Lower lobe of right lung (tissue), 2 donors: ENCODE measurements at places on chromosomes 5 and 9. TPM values are rescaled to one million over a fixed set of nuclear protein-coding genes. Genes with fewer than 3 reads are reported as not detected.

Gene LHFPL2
- 40.6 TPM for total RNA-seq

Gene FOXD4L6
- total RNA-seq: not detected

Gene EDIL3
- 17.0 TPM for total RNA-seq

Gene POLR3G
- total RNA-seq: 1.8 TPM

Gene EGFLAM
- total RNA-seq: 2.4 TPM

Gene SPAG8
- 13.3 TPM for total RNA-seq

Gene TRUB2
- 18.1 TPM for total RNA-seq
